ENCODE measurements at places on chromosomes 2 and 18.

- no peak for DNase-seq
Observed at GRCh38 chr18:8946066-8946838, 156.2 kb upstream of the NDUFV2 start.

DNA sequence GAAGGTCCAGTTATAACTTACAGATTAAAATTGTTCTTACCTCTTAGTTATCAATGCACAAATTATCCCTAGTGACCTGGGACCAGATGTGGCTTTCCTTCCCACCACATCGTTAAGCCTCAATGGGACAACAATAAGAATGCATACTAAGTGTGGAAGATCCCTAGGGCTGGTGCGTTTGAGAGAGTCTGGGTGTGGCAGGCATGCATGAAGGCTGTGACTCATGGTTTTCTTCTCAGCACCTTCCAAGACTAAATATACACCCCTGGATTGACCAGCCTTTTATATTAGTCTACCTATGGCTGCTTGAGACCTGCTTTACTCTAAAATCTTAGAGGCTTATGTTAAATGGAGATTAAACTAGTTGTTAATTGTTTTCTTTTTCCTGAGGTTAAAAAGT is 261.7 kb upstream of the SLC14A2 start:
- DNase-seq = no peak

GRCh38 chr18:66325251-66325650 is 278.6 kb downstream of the CDH19 start:
- no peak for DNase-seq

GRCh38 chr2:28736034-28736433 is 15.6 kb upstream of the PPP1CB start:
- DNase-seq = peak; percentile 40

DNA sequence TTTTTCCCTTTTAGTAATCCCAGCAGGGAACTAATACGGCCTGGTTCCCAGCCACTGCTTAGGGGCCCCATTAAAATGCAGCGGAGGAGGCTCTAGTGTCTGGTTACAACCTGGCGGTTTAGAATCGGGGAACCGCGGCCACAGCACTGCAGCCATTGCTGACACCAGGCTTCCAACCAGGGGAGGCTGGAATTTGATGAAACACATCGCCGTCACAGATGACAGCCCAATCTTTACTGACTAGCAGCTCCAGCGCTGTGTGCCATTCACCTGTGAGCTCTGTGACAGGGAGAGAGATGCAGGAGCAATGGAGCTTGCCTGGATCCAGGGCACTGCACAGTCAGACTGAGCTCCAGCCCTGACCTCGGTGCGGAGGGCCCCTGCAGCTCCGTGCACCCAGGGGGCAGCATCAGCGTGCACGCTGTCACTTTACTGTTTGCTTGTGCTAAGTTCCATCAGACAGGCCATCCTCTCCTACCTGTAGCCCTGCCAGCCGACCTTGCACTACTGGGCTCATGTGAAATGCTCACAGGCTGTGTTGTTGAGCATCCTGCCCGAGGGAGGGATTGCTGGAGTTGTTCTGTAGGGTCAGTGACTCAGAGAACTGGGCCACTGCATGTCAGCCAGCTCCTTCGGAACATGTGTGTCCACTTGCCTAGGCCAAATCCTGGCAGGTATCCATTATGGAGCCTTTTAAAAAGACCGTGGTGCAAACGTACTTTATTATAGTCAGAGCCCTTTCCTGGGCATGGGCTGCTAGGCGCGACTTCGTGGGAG is 203.5 kb downstream of the SEPTIN10 start:
- no peak for DNase-seq

DNA sequence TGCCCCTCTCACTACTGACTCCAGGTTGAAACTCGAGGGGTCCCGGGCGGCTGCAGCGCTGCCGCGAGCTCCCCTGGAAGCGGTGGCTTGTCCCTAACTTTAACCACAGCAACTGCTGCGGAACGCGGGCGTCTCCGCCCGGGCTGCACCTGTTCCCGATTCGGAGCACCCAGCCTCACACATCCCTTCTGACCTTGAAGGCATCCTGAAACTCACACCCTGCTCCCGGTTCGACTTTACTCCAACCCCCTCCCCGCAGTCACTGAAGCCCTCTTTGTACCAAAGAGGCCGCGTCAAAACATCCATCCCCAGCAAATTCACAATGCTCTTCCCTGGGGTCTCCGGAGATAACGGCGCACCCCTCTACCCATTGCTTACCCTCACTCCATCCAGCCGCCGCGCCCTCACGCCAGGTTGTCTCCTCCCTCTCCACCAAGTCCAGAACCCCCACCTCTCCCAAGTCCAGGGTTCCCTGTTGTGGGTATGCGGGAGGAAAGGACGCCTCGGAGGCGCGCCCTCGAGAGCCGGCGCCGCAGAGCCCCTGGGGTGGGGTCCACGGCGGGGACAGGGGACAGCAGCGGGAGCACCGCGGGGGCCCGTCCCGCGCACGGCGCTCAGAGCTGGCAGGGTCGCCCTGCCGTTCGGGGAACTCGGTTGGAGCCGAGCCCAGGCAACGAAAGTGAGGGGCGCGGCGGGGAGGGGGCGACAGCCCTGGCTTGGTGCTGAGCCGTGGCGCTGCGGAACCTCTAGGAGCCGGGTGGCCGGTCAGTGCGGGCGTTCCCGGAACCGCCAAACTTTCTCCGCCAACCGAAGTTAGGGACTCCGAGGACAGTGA is 934 bp downstream of the MYO5B start:
- no peak for DNase-seq

GRCh38 chr18:73715210-73715670 is 432.4 kb downstream of the FBXO15 start:
- DNase-seq = no peak

- DNase-seq = peak; percentile 62
Observed at GRCh38 chr2:241804326-241805229, 4.4 kb upstream of the NEU4 start.

DNA sequence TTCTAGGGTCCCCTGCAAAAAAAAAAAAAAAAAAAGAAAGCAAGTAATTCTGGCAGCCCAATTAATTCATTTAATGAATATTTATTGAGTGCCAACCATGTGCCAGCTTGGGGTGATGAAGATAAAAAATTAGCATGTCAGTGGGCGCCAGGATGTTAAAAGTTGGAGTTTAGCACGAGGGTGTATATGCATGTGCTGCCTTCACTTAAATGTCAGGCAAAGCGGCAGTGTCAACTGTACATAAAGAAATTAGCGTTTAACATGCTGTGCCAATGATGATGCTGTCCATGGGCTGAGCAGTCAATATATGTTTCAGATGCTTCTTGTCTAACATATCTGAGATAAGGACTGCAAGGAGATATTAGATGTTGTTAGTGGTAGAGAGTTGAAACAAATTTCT is 49.5 kb downstream of the ASAP2 start:
- peak; percentile 62 for DNase-seq

DNA sequence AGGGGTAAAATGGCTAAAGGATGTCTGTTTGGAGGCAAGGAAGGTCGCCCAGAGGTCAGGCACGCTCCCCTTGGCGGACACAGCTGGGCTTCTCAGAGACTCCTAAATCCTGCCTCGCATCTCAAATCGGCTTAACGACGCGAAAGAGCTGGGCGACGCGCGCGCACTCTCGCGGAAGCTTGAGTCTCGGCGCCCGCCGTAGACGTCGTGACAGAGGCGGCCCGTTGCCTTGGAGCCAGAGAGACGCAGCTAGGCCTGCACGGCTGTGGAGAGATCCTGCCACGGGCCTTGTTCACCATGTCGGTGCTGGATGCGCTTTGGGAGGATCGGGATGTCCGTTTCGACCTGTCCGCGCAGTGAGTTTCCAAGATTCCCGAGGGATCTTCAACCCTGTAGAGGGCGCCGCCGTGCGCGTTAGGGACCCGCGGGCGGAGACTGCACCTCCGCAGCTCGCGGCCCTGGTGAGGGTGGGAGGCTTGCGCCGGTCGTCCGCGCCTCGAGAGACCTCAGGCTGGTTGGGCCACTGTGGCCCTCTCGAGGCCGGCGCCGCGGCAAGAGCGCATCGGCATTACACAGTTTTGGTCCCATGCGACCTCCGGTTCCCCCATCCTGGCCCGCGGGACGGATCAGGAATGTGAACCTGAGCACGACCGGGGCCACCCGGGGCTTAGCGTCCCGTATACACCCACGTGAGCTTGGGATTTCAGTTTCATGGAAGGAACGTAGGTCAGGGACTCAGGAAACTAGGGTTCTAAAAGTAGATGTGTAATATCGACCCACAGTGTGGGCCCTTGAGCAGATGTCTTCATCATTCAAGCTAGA is at the start of gene BBS5:
Gene BBS5 (plus strand): TSS at position 238 of the 822 bp plus-strand sequence. CDS start 60 bp downstream, at position 298.
- peak; percentile 86 for DNase-seq

- no peak for DNase-seq
Observed at GRCh38 chr18:77762642-77763041, 513.0 kb downstream of the GALR1 start.

- no peak for DNase-seq
Observed at GRCh38 chr2:114281188-114281587, 161.3 kb upstream of the DPP10 start.

GRCh38 chr2:158806941-158807340 is 11.8 kb downstream of the DAPL1 start:
- no peak for DNase-seq

DNA sequence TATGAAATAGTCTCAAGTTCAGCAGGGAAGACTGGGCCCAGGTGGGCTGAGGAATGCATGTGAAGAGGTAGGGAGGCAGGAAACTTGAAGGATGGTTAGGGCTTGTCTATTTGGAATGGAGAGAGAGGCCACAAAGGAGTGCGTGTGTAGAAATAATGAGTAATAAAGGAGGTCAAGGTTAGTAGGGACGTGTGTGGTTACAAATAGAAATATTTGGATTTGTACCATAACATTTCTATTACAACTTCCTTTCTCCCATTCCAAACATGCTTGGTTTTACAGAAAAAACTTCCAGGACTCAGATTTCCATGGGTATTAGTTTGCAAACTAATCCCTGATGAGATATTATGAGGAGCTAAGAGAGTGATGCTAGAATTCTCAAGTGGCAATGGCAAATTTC is 280.6 kb downstream of the NCKAP5 start:
- no peak for DNase-seq

GRCh38 chr2:1769703-1770422 is 25.5 kb upstream of the PXDN start:
- peak; percentile 93 for DNase-seq

DNA sequence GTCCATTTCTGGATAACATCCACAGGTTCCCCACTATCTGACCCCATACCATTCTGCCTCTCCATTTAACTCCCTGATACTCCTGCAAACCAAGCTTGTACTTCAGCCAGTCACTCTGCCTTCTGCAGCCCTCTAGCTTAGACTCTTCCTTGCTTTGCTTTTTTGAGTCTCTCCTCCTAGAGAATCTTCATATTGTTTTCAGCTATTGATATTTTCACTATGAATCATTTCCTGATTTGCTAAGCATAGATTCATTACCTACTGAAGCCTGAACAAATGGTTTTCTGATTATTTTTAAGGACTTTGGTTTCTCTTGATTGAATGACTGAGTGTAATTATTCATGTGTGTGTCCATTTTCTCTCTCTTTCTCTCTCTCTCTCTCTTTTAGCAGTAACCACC is 2102.3 kb upstream of the CELF4 start:
- DNase-seq = no peak

- no peak for DNase-seq
Observed at GRCh38 chr18:74438091-74438490, 19.0 kb downstream of the DIPK1C start.

GRCh38 chr2:102603904-102604303 is 15.4 kb upstream of the SLC9A2 start:
- DNase-seq = no peak

- DNase-seq = no peak
Observed at GRCh38 chr18:58882686-58883085, 18.0 kb downstream of the ZNF532 start.

DNA sequence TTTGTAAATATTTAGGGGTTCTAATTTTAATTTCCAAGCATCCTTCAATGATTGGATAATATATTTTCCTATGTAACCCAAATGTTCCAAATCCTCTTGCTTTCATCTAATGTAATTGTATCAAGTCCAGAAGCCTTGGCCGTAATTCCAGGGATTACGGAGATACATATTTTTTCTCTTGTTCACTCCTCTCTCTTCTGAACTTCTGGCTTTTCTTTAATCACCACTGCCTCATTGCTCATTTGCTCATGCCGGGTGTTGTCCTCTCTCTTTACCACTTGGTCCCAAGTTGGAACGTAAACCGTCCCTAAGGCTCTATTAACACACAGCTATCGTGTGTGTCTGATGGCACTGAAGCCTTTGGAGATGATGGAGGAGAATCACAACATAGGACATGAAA is 188.7 kb upstream of the COL3A1 start:
- DNase-seq = no peak

DNA sequence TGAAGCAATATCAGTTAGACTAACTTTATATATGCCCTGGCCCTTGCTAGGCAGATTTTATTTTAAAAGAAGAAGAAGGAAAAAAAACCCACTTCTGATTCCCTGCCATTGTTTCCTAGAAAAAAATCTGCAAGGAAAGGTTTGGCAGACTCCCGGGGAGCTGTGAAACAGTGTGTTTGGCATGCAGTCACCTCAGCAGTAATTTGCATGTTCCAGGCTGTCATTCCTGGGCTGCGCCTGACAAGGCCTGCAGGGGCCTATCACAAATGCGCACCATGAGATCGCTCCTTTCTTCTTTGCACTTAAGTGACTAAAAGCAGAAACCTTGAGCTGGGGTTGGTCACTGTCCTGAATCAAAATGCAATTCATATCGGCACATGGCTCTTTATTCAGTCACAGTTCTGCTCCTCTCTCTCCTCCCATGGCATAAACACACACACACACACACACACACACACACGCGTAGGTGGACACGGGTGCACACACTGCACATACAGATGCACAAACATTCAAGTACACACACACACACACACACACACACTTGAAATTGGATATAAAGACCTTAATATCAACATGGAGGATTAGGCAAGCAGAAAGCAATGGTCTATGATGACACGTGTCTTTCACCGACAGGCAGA is 172.8 kb downstream of the MYT1L start:
- DNase-seq = no peak

DNA sequence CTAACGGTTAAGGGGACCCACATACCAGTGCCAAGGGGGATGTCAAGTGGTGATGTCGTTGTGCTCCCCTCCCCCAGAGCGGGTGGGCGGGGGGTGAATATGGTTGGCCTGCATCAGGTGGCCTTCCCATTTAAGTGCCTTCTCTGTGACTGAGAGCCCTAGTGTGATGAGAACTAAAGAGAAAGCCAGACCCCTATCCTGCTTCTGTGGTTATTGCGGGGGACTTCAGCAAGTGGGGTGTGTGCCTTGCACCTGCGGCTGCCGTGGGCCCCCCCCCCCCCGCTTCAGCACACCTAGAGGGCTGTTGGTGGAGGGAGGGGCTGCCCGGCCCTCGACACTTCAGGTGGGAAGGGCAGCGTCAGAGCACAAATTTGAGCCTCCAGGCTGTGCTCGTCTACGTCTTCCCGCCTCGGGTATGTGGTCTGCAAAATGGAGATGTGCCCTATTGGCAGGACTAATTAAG is 6.1 kb downstream of the CTDSP1 start:
- DNase-seq = peak; percentile 42

- no peak for DNase-seq
Observed at GRCh38 chr18:32772581-32773381, at the start of gene KLHL14. Gene KLHL14 (minus strand): TSS chr18:32773023. CDS start chr18:32770591, 2,432 bp downstream.

- DNase-seq = peak; percentile 32
Observed at GRCh38 chr2:159798376-159798725, 343 bp upstream of the CD302 start.

- no peak for DNase-seq
Observed at GRCh38 chr2:133072837-133073694, 403.1 kb upstream of the LYPD1 start.

All from SK-N-SH (cell line).